ENCODE measurements at places on chromosomes 1 and 21.
A peak's percentile ranks its signal among the peaks of the same experiment; 100 is the strongest.

DNA sequence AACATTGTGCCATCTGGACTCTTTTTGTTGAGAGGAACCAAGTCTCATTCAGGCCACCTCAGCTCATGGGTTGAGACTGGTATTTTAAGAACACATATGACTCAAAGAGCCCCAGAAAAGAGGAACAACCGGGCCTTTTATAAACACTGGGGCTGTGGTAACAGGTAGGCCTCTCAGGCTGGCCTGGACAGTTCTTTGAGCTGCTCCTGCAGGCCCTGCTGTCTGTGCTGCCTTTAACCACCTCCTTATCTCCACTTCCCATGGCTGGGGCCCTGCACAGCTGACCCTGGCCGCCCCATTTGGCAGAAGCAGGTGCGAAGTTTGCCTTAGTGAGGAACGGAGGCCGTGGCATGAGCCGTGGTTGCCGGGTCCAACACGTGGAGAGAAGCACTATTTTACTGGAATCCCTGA, 163.3 kb downstream of the RHOU start:
- no peak for DNase-seq

- DNase-seq = peak; percentile 20
These were observed 22.4 kb upstream of the ZFYVE9 start for GRCh38 chr1:52119301-52120079.

DNA sequence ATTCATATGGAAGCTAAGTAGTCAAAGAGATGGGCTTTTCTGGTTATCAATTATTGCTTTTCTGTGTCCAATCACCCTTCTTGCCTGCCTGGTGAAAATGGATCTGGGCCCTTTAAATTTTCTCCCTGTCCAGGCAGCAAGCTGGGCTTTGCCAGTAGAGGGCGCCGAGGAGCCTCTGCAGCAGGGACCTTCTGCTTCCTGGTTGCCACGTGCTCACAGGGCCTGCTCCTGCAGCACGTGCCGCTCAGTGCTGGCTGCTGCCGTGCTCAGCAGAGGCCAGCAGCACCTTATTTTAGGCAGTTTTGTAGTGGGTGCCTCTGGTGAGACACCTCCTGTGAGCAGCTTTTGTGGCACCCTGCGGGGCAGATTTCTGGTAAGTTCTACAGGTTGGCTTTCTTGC, 4.0 kb downstream of the ACTL8 start:
- DNase-seq = peak; percentile 9

GRCh38 chr21:26194811-26195251, 24.3 kb upstream of the APP start:
- DNase-seq = no peak

DNA sequence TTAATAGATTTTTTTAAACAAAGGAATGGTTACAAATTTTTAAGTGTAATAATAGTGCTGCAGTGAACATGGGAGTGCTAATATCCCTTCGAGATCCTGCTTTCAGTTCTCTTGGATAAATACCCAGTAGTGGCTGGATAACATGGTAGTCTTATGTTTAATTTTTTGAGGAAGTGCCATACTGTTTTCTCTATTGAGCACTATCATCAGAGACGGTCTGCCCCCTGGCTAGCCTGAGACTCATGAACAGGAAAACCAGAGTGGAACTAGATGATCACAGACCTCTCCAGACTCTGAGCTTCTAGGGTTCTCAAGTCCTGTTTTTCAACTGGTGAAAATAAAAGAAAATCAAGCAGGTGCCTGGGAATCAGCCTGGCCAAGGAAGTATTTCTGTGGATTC, 97.3 kb upstream of the MARK1 start:
- DNase-seq = no peak

DNA sequence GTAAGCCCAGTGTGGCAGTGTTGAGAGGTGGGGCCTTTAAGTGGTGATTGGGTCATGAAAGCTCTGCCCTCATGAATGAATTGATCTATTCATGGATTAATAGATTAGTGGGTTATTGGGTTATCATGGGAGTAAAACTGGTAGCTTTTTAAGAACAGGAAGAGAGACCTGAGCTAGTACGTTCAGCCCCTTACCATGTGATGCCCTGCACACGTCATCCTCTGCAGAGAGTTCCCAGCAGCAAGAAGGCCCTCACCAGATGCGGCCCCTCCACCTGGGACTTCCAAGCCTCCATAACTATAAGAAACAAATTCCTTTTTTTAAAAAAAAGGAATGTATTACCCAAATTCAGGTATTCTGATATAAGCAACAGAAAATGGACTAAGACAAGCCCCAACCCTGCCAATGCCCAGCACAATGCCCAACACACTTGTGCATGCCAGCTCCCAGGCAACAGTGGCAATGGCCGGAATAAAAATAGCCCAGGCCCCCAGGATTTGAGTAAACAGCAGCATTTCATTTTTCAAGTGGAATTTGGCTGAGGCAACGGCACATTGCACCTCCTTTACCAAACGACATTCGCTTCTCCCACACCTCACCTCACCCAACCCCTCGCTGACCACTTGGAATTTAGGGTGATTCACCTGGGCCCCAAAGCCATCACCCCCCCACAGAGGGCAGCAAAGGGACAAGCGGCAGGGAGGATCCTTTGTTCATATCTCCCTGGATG, 215.9 kb downstream of the TOMM20 start:
- no peak for DNase-seq

- peak; percentile 94 for DNase-seq
These were observed 33.8 kb downstream of the STIL start for GRCh38 chr1:47280142-47280541.

DNA sequence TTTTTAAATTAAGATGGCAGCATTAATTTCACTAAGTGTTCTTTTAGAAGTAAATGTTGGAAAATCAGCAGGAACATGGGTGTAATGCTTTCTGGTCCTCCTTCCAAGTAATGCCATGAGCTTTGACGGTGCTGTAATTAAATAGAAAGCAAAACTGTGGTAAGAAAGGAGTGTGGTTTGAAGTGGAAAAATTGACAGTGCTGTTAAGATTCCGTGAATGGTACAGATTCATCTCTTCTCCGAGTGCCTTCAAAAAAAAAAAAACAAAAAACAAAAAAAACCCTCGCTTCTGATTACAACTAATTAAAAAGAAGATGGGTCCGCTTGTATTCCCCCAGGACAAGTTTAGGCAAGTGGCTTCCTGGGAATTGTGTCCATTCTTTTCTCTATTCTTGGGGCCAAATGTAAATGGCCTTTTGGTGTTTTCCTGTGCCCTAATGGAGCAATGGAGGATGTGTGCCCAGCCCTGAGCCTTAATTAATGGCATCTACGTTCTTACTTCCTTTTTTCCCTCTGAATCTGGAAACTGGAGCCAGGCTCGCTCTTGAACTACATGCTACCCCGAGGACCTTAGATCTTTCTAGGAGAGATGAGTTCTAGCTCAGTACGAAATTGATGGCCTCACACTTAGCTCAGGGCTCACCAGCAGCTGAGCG, 5.1 kb downstream of the LMO4 start:
- no peak for DNase-seq

GRCh38 chr1:198423673-198424072, 116.8 kb downstream of the ATP6V1G3 start:
- DNase-seq = no peak

GRCh38 chr21:38831526-38832467, 26.1 kb downstream of the ETS2 start:
- DNase-seq = peak; percentile 99

DNA sequence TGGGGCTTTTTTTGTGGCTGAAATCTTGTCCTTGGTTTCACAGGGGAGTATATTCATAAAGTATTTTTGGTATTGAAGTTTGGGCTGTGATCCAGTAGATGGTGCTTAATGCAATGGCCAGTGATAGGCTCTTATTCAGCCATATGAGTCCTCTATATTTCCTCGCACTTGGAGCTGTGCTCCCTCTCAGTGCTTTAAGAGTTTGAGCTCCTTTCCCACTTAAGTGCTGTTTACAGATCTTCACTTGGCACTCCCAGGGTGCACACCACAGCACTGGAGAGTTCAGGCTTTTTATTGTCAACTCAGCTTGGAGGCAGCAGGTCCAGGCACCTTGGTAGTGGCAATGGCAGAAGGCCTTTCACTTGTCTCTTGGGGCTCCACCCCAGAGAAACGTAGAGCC, 54.9 kb downstream of the DRAM2 start:
- no peak for DNase-seq

GRCh38 chr1:109199710-109200109, 14.0 kb upstream of the SARS1 start:
- no peak for DNase-seq

DNA sequence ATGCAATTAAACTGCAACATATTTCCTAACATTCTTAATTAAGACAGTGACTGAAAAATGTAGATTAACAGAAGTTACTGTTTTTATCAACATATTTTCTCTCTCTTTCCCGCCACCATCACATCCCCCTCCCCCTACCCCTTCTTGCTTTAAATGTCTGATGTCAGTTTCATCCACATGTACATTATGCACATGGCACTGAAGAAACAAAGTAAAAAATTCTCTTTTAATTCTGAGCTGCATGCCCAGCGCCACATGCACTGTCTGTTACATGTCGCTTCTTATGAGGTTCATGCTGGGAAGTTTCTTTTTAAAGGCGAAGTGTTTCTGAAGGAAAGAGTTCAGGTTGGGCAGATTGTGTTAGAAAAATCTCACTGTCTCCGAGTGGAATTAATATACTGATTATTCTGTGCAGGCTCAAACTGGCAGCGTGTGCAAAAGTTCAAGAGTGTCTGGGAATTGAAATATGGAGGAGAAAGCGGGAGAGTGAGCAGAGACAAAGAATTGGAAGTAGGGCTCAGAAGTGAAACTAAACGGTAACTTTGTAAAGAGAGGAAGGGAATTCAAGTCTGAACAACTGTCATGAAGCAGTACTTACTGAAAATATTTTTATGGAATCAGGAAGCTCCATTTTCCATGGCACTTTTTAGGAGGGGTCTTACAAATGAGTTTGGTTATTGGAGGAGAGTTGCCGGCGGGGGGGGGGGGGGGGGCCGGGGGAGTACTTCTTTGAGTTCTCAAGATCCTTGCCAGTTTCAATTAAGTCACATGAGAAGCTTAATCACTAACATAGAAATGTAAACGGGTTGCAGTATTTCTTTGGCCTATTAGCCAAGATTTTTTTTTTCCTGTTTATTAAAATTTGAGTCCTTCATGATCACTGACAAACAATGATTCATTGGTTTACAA, 217.6 kb downstream of the SDCCAG8 start:
- DNase-seq = no peak

DNA sequence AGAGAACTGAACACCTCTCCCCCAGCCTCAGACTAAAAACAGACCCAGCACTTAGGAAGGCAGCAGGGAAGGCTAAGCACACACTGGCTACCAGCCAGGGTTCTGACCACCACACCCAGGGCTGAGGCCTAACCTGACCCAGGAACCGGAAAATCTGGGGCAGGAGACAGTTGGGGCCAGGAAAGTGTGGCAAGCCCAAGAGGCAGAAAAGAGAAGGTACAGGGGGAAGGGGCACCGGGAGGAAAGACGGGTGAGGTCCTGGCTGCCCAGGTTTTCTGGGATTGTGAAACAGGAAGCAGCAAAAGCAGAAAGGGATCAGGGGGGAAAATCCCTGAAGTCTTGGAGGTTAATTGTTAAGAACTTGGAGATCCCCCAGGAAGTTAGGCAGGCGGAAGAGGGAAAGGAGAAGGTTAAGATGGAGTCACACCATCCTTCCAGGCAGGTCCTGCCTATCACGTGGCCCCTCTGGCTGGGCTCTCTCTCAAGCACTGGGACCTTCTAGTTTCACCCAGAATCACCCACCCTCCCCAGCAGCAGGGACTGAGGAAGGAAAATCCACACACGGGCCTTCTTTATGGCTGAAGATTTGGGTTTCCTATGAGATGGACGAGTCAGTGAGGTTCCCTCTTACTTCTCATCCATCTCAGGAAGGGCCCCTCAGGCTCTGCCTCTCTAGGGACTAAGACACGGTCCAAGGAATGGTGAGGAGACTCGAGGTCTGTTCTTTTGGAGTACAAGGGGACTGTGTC, 2.6 kb downstream of the HDGF start:
- peak; percentile 56 for DNase-seq

DNA sequence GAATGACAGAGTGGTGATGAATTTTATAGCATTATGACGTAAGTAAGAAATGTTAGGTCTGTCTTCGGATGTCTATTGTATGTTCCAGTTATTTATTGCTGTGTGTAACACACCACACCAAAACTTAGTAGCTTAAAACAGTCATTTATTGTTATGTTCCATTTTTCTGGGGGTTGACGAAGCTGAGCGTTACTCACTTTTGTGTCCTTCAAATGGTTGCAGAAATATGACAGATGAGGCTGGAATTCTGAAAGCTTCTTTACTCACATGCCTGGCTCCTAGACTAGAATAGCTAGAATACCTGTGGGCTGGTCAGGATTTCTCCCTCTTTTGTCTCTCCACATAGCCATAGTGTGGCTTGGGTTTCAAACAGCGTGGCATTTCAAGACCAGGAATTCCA, 62.1 kb upstream of the S1PR1 start:
- DNase-seq = peak; percentile 92

DNA sequence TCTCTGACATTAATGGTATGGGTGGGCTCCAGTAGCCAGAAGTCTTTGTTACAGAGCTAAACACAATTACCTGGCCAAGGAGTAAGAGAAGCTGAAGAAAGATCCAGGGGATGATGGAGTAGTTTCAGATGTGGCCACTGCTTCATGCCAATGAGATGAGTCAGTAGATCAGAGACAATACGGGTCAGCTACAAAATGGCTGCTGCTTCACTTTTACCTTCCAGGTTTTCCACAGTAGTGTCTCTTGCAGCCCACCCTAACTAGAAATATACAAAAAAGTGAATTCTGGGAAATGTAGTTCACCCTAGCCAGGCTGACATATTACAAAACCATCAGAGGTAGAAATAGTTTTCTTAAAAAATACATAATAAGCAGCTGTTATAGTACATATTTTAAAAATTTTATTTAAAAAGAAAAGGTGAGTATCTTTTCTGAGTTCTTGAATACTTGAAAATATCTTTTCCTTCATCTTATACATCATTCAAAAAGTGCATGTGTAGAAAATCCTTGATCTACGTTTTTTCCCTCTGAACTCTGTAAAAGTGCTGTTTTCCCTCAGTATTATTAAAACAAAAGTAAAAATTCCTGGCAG, 36.1 kb downstream of the LRIF1 start:
- DNase-seq = peak; percentile 38

DNA sequence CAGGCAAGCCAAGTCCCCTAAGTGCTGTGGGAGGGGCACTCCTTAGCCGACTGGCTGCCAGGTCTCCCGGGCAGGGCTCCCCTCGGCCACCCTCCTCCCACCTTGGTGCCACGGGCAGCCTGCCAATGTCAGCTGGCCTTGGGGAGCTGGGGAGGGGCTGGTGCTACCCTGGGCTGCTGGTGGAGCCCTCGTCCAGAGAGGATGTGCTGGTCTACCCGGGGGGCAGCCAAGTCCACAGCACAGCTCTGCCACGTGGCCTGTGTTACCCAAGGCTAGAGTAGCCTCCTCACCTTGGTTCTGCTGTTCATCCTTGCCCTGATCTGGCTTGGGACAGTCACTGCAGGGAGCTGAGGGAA, 42.9 kb downstream of the CRYAA start:
- no peak for DNase-seq
